ENCODE measurements at places on chromosomes 6 and 20.

- H3K27ac ChIP-seq, result no peak overlapping the region
- H3K27me3 ChIP-seq, result no peaks in the 10 kb centered on the region
- H3K4me1 ChIP-seq, result no peaks in the 10 kb centered on the region
- no peak for DNase-seq
- H3K4me3 ChIP-seq, result no peak overlapping the region
Observed at GRCh38 chr6:54601600-54602300, 244.8 kb upstream of the FAM83B start.

DNA sequence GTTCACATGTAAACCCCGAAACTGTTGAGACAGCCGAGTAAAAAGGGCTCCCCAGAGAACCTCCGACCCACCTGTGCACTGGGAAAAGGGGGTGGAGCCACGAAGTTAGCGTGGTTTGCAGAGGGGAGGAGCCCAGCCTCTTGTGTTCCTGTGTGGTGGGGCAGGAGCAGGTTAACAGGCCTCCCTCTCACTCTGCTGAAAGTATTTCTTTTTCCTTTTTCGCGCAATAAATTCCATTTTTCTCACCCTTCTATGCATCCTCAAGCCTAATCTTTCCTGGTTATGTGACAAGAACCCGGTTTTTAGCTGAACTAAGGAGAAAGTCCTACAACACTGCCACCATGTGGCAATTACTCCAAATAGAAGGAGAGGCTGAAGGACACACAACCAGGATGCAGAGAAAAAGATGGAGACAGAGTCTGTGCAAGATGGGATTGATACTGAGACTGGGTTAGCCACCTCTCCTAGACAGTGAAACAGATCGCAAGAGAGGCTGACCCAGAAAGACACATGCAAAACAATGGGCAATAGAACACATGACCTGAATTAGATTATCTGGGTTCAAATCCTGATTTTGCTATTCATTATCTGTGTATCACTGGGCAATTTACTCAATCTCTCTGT is 168.7 kb upstream of the PRSS16 start:
- peak; percentile 65 for DNase-seq
- H3K36me3 ChIP-seq, result no peaks in the 10 kb centered on the region
- peak overlapping the region; percentile 46 for H3K4me3 ChIP-seq
- H3K27ac ChIP-seq, result no peak overlapping the region

DNA sequence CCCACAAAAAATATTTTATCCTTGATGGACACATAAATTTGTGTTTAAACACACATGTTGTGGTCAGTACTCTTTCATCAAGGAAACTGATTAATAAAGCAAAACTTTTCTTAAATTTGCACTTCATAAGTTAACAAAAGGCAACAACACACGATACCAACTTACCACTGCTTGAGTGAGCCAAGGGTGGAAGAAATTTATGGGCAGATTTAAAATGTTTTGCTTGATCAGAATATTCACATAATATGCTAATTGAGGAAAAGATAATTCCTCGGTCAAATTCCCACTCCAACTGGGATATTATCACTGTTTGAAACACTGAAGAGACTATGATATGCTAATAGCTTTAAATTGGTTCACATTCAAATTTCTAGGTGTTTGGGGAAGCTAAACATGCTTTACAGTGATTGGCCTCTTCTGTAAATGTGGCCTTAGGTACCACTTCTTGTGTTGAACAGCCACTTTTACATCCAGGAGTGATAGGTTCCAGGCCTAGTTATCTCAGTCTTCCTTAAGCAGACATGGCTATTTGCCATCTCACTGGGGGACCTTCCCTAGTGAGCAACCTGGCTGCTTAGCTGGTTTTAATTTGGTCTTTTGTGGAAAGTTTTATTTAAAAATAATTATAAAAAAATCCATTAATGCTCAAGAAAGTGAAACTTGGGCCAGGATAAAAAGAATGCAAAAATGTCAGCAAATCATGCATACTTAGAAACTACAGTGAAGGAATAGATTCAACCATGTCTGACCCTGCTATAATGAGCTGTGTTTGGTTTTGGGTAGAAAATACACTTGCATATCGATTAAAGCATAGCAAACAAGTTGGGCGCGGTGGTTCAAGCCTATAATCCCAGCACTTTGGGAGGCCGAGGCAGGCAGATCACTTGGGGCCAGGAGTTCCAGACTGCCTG is 221.2 kb upstream of the MAP3K7 start:
- H3K4me1 ChIP-seq, result no peaks in the 10 kb centered on the region
- H3K36me3 ChIP-seq, result no peaks in the 10 kb centered on the region
- DNase-seq, result no peak
- H3K27ac ChIP-seq, result no peak overlapping the region

DNA sequence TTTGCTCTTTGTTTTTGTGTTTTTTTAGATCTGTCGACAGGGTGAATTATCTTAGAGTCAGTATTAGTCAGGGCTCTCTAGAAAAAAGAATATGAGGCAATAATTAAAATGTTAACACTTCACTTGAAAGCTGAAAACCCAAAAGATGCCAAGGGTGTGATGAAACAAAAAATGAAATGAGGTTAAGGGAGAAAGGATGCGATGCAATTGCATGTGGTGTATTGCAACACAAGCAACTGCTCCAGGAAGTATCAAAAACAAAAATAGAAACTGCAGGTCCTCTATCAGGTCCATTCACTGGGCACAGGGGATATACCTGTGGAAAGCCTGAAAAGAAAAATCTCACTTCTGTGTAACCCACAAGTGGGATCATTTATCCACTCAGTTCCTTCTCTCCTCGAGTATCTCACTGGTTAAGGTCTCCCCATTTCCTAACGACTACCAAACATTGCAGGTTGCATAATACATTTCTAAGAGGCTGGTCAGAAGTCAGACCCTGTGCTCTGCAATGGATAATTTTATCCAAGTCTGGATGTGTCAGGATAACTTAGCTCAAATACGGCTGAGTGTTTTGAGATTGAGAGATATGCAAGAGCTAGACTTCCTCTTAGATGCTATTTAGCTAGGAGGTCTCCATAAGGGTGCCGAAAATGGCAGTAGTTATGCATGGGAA is 257.7 kb upstream of the GJE1 start:
- H3K27ac ChIP-seq, result no peak overlapping the region
- H3K4me3 ChIP-seq, result no peak overlapping the region
- H3K27me3 ChIP-seq, result no peaks in the 10 kb centered on the region
- no peaks in the 10 kb centered on the region for H3K36me3 ChIP-seq
- H3K4me1 ChIP-seq, result no peaks in the 10 kb centered on the region

GRCh38 chr6:34275128-34275804 is 26.5 kb upstream of the SMIM29 start:
- H3K4me1 ChIP-seq, result no peaks in the 10 kb centered on the region
- no peak overlapping the region for H3K27ac ChIP-seq
- DNase-seq, result no peak
- H3K4me3 ChIP-seq, result no peak overlapping the region
- H3K27me3 ChIP-seq, result no peaks in the 10 kb centered on the region

GRCh38 chr20:46765506-46766120 is 56.2 kb downstream of the SLC2A10 start:
- H3K27ac ChIP-seq, result no peak overlapping the region
- H3K36me3 ChIP-seq, result no peaks in the 10 kb centered on the region
- H3K27me3 ChIP-seq, result no peaks in the 10 kb centered on the region
- no peak overlapping the region for H3K4me3 ChIP-seq
- H3K4me1 ChIP-seq, result no peaks in the 10 kb centered on the region
- no peak for DNase-seq

GRCh38 chr20:62437927-62438326 is 10.6 kb upstream of the RBBP8NL start:
- no peaks in the 10 kb centered on the region for H3K36me3 ChIP-seq
- no peak overlapping the region for H3K4me3 ChIP-seq
- H3K4me1 ChIP-seq, result peaks cover 39% of the 10 kb centered on the region
- no peak for DNase-seq
- no peaks in the 10 kb centered on the region for H3K27me3 ChIP-seq

GRCh38 chr6:42075159-42075838 is 25.0 kb downstream of the TAF8 start:
- H3K27me3 ChIP-seq, result no peaks in the 10 kb centered on the region
- peak; percentile 60 for DNase-seq
- no peak overlapping the region for H3K4me3 ChIP-seq
- H3K36me3 ChIP-seq, result peaks cover 87% of the 10 kb centered on the region
- H3K27ac ChIP-seq, result no peak overlapping the region
- no peaks in the 10 kb centered on the region for H3K4me1 ChIP-seq

DNA sequence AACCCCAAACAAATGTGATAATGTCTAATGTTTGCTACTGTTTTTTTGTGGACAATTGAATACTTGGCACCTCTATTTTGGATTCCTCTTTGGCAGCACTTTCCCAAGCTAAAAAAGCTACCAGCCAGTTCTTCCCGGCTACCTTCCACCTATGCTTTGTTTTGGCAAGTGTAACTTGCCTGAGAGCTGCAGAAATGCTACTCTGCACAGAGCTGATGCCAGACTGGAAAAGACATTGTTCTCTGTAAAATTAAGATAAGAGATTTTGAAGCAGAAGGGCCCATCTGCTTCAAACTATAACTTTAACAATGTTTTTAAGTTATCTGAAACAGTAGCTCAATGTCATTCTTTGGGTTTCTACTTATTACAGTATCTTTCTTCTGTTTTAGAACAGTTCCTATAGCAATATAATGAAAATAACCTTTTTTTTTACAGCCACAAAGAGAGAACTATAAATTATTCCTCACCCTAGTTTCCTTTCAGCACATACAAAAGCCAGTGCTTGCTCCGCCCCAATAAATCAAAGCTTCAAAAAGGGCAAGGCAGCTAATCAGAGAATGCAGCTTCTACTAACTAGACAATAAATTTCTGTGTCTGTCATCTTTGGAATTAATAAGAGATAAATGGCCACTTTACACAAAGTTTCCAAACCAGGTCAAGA is 183.1 kb downstream of the UBE3D start:
- H3K36me3 ChIP-seq, result no peaks in the 10 kb centered on the region
- no peaks in the 10 kb centered on the region for H3K4me1 ChIP-seq
- H3K27me3 ChIP-seq, result no peaks in the 10 kb centered on the region
- DNase-seq, result no peak
- no peak overlapping the region for H3K4me3 ChIP-seq
- H3K27ac ChIP-seq, result no peak overlapping the region

DNA sequence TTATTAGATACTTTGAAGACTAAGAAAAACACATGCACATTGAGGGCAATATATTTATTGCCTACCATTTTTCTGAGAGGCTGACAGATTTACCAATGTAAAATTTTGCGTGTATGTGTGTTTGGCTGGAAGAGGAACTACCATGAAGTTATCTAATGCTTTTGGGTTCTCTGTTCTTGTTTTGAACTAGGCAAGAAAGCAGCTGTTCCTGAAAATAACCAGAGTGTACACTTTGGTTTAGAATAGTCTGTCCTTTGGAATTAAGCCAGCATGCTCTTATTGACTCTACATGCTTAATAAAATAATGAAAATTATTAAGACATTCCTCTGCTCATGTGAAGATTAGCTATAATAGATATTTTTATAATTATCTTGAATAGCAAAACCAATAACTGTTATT is 129.2 kb downstream of the MYB start:
- no peak overlapping the region for H3K4me3 ChIP-seq
- H3K27me3 ChIP-seq, result no peaks in the 10 kb centered on the region
- no peak overlapping the region for H3K27ac ChIP-seq
- DNase-seq, result no peak
- no peaks in the 10 kb centered on the region for H3K4me1 ChIP-seq

DNA sequence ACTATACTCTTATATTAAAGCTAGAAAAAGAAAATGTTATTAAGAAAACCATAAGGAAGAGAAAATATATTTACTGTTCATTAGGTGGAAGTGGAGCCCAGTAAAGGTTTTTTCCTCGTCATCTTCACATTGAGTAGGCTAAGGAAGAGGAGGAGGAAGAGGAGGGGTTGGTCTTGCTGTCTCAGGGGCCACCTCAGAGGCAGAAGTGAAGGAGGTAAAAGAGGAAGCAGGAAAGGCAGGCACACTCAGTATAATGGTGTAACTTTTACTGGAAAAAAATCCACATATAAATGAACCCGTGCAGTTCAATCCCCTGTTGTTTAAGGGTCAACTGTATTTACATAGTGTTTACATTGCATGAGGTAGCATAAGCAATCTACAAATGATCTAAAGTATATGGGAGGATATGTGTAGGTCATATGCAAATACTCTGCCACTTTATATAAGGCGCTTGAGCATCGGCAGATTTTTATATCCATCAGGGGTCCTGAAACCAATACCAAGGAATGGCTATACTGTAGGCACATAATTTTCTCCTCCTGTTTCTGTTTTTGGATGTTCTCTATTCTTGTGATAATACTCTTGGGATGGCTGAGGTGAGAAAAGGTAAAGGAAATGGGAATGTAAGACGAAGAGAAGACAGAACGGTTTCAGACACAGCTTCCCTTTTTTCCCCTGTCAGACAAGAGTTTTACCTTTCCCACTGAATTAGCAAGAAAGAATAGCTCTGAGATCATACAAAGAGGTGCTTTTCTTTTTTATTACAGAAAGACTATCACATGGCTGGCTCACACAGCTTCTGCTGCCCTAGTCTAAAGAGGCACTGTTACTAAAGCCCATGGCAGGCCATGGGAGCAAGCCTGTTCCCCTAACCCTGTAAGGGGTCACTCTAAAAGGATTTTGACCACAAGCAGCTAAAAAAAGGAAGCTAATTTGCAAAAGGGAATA is 59.9 kb downstream of the NUDT3 start:
- H3K4me3 ChIP-seq, result no peak overlapping the region
- DNase-seq, result no peak
- no peak overlapping the region for H3K27ac ChIP-seq
- H3K4me1 ChIP-seq, result no peaks in the 10 kb centered on the region
- peaks cover 1% of the 10 kb centered on the region for H3K36me3 ChIP-seq

GRCh38 chr6:12354499-12354898 is 64.3 kb downstream of the EDN1 start:
- H3K4me1 ChIP-seq, result peaks cover 29% of the 10 kb centered on the region
- H3K4me3 ChIP-seq, result no peak overlapping the region
- no peak for DNase-seq
- H3K27ac ChIP-seq, result no peak overlapping the region
- no peaks in the 10 kb centered on the region for H3K27me3 ChIP-seq
- no peaks in the 10 kb centered on the region for H3K36me3 ChIP-seq

DNA sequence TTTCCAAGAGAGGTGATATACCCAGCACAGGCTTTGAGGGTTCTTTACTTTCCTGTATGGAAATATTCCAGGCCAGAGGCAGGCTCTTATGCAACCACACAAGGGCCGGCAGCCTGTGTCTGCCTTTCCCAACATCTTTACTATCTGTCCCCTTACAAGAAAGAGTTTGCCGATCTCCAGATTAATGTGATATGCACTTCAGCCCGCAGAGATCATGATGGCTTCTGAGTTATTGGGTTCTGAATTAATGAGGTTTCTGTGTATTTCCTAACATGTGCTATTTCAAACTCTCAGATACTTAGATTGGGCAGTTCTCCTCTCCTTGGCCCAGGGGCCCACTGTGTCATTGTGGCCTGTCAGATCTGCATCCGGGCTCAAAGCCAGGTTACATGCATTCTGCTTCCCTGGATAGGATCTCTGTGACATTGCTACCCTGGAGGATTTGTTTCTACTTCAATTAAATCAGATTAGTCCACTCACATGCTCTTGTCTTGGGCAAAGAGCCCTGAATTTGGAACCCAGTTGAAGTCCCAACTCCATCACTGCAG is 56.6 kb downstream of the TGM2 start:
- no peaks in the 10 kb centered on the region for H3K27me3 ChIP-seq
- no peak overlapping the region for H3K4me3 ChIP-seq
- peaks cover 31% of the 10 kb centered on the region for H3K4me1 ChIP-seq
- DNase-seq, result peak; percentile 47

GRCh38 chr20:45115829-45116228 is 855 bp upstream of the WFDC5 start:
- peaks cover 12% of the 10 kb centered on the region for H3K27me3 ChIP-seq
- DNase-seq, result no peak
- no peaks in the 10 kb centered on the region for H3K4me1 ChIP-seq
- no peak overlapping the region for H3K27ac ChIP-seq
- H3K4me3 ChIP-seq, result no peak overlapping the region
- H3K36me3 ChIP-seq, result no peaks in the 10 kb centered on the region

GRCh38 chr6:63839485-63839884 is 203.9 kb downstream of the PHF3 start:
- no peaks in the 10 kb centered on the region for H3K36me3 ChIP-seq
- H3K27me3 ChIP-seq, result no peaks in the 10 kb centered on the region
- H3K4me1 ChIP-seq, result no peaks in the 10 kb centered on the region
- no peak overlapping the region for H3K4me3 ChIP-seq

Data from large intestine (tissue), 12 donors.